ENCODE measurements at places on chromosomes 6 and 20.

- no peak for DNase-seq
Measured at GRCh38 chr6:84643778-84644177, 120.6 kb downstream of the TBX18 start.

DNA sequence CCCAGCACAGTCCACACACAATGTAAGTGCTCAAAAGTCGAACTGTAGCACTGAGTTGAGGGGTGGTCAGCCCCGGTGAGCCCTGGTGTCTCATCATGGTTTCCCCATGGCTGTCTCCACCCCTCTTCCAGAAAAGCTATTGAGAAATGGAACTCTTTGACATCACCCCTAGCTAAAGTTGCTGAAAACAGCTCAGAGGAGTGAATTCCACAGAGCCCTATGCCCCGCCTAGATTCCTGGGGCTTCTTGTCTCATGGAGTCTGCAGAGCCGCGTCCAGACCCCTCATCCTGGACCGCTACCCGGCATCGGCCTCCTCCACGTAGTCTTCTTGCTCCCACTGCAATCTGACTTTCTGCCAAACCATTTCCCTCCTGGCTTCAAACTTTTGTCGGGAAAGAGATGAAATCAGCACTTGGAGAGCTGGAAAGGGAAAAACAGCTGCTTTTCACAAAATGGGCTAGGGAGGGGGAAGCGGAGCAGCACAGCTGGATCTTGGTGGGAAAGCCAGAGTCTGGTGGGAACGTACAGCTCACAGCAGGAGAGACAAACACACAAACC, 132.2 kb downstream of the SNX5 start:
- no peak for DNase-seq

GRCh38 chr20:19668418-19668817, 89.6 kb upstream of the RIN2 start:
- no peak for DNase-seq

- DNase-seq: no peak
Measured at GRCh38 chr6:35415065-35415891, 36.9 kb upstream of the FANCE start.

GRCh38 chr6:119764927-119765681, 415.5 kb upstream of the MAN1A1 start:
- no peak for DNase-seq

- no peak for DNase-seq
Measured at GRCh38 chr6:17986656-17987446, 584 bp downstream of the KIF13A start.

- DNase-seq: no peak
Measured at GRCh38 chr6:53898026-53898795, 103.4 kb downstream of the LRRC1 start.

DNA sequence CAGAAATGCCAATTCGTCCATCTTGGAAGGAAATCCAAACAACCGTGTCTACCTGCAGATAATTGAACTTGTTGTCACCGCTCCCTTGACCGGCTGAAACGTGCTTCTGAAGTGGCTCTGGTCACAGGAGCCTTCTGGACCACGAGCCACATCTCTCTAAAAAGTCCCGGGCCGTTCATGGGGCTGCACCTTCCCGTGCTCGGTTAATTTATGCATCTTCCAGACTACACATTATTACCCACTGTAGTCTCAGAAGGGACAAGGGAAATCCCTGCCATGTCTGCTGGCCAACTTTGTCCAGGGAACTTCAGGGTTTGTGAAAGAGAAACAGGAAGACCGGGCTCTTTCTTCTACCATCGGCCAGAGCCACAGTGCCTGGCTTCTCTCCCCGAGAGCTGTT, 63.4 kb upstream of the MPC1 start:
- no peak for DNase-seq

GRCh38 chr6:108751851-108752732, 96.1 kb upstream of the ARMC2 start:
- no peak for DNase-seq

DNA sequence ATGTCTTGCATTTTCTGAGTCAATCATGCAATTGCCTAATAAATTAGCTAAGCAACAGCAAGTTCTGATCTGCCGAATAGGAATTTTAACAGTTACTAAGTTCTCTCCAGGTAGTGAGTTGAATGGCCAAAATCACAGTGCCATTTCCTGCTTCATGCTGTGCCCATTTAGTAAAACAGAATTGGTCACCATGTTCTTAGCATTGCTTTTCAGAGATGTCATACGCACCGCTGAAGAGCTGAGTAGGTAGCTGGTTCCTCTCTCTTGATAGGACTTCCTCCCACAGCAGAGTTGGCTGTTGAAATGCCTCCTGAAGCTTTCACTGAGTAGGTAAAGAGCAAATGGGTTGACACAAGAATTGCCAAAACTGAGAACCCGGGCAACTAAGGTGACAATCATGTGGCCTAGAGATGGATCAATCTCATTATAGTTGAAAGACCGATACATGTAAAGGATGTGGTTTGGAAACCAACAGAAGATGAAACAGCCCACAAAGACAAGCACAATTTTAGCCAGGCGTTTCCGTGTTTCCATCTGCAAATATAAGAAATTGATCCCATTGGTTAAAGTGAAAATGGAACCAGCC, 57.1 kb upstream of the GJE1 start:
- no peak for DNase-seq

DNA sequence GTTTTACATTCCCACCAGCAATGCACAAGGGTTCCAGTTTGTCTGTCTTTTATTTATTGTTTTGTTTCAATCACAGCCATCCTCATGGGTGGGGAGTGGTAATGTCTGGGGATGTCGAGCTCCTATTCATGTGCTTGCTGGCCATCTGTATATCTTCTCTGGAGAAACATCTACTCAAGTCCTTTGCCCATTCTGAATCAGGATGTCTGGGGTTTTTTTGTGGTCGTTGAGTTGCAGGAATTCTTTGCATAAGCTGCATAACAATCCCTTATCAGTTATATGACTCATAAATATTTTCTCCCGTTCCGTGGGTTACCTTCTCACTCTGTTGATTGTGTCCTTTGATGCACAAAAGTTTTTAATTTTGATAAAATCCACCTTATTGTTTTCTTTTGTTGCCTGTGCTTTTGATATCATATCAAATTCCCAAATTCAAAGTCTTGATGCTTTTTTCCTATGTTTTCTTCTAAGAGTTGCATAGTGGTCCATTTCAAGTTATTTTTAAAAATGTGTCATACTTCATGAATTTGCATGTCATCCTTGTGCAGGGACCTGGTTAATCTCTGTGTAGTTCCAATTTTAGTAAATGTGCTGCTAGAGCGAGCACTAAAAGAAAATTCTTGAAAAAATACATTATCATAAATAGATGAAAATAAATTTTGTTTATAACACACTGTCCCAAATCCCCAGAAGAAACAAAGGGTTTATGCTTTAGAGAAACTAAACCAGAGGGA, 54.9 kb upstream of the PDE10A start:
- DNase-seq: no peak

Measured in stimulated activated CD8-positive, alpha-beta memory T cell treated with anti-CD3 and anti-CD28 coated beads, Interleukin-4, amount 100 ng/mL, for 4 hours (primary cell).